Right lobe of liver (tissue), 6 donors: ENCODE measurements at places on chromosomes 7 and 10. TPM values are rescaled to one million over a fixed set of nuclear protein-coding genes. Genes with fewer than 3 reads are reported as not detected.

DNA sequence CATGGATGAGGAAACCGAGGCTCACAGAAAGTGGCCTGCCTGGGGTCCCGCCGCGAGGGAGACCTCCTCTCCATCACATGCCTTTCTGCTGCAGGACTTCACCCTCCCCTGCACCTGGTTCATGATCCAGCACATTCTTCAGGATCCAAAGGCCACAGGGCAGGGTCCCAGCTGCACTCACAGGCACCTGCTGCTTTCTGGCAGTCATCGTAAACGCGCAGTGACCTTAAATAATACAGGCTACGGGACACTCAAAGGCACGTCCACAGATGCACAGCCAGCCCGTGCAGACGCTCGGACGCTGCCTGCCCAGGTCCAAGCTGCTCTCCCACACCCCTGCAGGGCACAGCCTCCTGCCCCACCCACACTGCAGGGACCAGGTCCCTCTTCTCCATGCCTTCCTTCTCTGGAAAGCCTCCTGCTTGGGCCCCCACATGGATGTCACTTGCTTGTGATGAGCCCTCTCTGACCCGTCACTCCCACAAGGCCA lies 49.9 kb downstream of the CALML3 start:
- H3K36me3 ChIP-seq, result no peaks in the 10 kb centered on the region
- DNase-seq, result peak; percentile 66
- no peak overlapping the region for H3K27ac ChIP-seq
- no peak overlapping the region for H3K4me3 ChIP-seq

- DNase-seq, result no peak
- H3K27ac ChIP-seq, result no peak overlapping the region
- no peaks in the 10 kb centered on the region for H3K27me3 ChIP-seq
- H3K4me1 ChIP-seq, result no peaks in the 10 kb centered on the region
- H3K4me3 ChIP-seq, result no peak overlapping the region
- no peaks in the 10 kb centered on the region for H3K36me3 ChIP-seq
Measured at GRCh38 chr7:29878081-29878688, 71.9 kb downstream of the WIPF3 start.

Gene FAM24B
- 0.34 TPM for total RNA-seq

Gene CCDC172
- total RNA-seq, result not detected

DNA sequence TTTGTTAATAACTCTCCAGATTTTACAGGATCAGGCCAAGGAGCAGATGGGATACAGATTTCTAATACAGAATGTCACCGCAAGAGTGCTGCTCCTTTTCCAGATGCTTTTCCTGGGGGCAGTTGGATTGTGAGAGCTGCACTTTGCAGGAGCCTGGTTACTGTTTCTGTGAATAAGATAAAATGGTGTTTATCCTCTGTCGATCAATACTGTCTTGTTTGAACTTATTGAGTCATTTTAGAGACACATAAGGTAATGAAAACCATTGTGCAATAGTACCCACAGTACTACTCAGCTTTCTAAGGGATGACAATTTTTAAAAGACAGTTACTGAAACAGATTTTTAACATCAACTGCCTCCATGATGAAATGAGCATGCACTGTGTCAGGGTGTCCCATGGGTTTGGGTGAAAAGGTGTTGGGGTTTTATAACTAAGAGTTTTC lies 2.9 kb downstream of the A1CF start:
- H3K36me3 ChIP-seq, result no peaks in the 10 kb centered on the region
- no peaks in the 10 kb centered on the region for H3K4me1 ChIP-seq
- H3K27ac ChIP-seq, result peak overlapping the region; percentile 79
- H3K4me3 ChIP-seq, result no peak overlapping the region
- DNase-seq, result peak; percentile 53

- H3K36me3 ChIP-seq, result no peaks in the 10 kb centered on the region
- H3K4me3 ChIP-seq, result no peak overlapping the region
- H3K27me3 ChIP-seq, result no peaks in the 10 kb centered on the region
- no peak overlapping the region for H3K27ac ChIP-seq
- H3K4me1 ChIP-seq, result no peaks in the 10 kb centered on the region
Measured at GRCh38 chr7:21364801-21365271, 63.0 kb upstream of the SP4 start.

DNA sequence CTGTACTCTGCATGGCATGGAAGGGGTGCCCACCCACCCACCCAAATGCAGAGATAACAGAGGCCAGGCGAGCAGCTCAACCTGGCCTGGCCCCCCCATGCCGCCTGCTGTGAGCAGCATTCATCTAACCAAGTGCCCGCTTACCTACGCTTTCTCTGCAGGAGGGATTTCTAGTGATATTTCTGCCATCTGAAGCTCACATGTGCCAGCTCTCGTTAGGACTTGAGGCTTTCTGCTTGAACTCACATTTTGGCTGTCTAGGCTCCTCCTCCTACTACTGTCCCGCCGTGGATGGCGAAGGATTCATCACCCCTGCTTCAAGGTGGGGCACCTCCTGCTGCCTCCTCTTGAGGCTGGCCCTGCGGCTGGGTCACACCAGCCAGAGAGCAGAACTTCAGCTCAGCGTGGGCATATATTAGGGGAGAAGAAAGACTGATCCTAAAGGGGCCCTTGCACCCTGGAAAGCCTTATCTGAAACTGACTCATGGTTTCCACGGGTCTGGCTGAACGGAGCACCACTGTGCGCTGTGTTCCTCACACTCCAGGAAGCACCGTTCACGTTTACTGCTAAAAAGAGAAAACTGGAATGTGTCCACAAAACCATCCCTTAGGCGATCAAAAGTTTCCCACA lies 45.5 kb downstream of the CTBP2 start:
- H3K27ac ChIP-seq, result no peak overlapping the region
- H3K27me3 ChIP-seq, result no peaks in the 10 kb centered on the region
- no peaks in the 10 kb centered on the region for H3K4me1 ChIP-seq
- H3K36me3 ChIP-seq, result no peaks in the 10 kb centered on the region
- DNase-seq, result no peak

Gene GNAT3
- total RNA-seq, result not detected

DNA sequence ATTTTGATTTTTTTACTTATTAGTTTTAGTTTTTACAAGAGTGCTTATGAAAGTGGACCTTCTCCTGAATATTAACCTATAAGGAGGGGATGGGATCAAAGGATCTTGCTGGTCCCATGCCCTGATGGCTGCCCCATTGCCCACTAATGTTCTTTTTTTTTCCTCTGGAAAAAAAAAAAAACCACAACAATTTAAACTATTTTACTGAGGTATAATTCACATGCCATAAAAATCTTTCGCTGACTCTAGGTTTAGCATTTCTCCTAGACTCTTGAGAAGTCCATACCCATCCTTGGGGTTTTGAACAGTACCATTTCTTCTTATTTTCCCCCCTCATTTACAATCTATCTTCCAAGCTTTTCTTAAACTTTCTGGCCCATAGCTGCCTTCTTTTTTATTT lies 481.8 kb downstream of the TFEC start:
- H3K4me3 ChIP-seq, result no peak overlapping the region
- no peaks in the 10 kb centered on the region for H3K27me3 ChIP-seq
- H3K27ac ChIP-seq, result no peak overlapping the region
- no peaks in the 10 kb centered on the region for H3K4me1 ChIP-seq

Gene ZP3
- 0.93 TPM for total RNA-seq

Gene ELFN1
- 13.0 TPM for total RNA-seq

Gene TMEM130
- not detected for total RNA-seq

- DNase-seq, result no peak
- no peaks in the 10 kb centered on the region for H3K27me3 ChIP-seq
- H3K4me3 ChIP-seq, result no peak overlapping the region
- H3K36me3 ChIP-seq, result no peaks in the 10 kb centered on the region
- peaks cover 4% of the 10 kb centered on the region for H3K4me1 ChIP-seq
Measured at GRCh38 chr10:3871424-3871996, 86.5 kb upstream of the KLF6 start.

GRCh38 chr7:98105942-98106544 lies 619 bp upstream of the LMTK2 start:
- no peak for DNase-seq
- H3K27me3 ChIP-seq, result no peaks in the 10 kb centered on the region
- H3K4me3 ChIP-seq, result no peak overlapping the region
- H3K4me1 ChIP-seq, result peaks cover 15% of the 10 kb centered on the region
- no peaks in the 10 kb centered on the region for H3K36me3 ChIP-seq

Gene RAMP3
- 25.7 TPM for total RNA-seq

DNA sequence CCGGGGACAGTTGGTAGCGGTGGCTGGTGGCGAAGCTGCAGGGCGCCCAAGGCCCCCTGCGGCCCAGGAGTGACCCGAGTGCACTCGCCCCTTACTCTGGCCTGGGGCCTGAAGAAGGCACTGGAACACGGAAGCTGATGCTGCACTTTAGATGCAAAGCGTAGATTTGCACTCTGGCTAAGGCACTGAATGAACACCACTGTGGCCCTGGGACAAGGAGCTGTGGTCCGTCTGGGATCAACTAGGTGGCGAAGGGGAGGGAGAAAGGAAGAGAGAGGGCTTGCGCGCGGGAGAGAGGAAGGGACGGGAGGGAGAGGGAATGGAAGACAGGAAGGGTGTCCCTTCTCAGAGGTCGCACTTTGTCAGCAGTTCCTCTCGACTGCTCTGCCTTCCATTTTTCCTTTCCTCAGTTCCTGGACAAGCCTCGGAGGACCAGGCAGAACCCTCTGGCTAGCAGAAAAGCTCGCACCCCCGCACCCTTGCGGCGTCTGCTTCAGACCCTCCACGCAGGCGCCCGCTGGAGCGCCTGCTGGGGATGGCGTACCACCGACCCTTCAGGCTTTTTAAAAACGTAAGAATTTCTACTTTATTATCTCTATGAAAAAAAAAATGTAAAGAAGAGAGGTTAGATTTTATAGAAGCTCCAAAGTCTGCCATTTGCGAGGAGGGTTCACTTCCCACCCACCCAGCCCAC lies 1.2 kb downstream of the FERD3L start:
- DNase-seq, result no peak
- H3K4me3 ChIP-seq, result no peak overlapping the region
- no peak overlapping the region for H3K27ac ChIP-seq
- H3K4me1 ChIP-seq, result no peaks in the 10 kb centered on the region

- H3K4me1 ChIP-seq, result no peaks in the 10 kb centered on the region
- no peaks in the 10 kb centered on the region for H3K27me3 ChIP-seq
- H3K36me3 ChIP-seq, result no peaks in the 10 kb centered on the region
- DNase-seq, result no peak
- no peak overlapping the region for H3K27ac ChIP-seq
Measured at GRCh38 chr10:510415-510881, 179.0 kb downstream of the DIP2C start.

DNA sequence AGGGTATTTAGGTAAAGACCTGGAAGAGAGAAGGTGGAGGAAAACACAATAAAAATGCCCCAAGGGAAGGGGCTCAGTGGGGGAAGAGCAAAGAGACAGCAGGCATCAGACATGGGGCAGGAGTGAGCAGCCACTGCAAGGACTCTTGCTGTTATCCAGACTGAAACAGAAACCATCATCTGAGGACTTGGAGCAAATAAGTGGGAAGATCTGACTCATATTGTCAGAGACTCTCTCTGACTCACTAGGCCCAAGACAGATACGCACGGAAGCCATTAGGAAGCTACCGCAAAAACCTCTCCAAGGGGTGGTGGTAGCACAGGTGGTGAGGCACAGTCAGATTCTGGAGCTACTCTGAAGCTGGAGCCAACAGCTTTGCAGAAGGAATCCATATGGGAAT lies 110.7 kb downstream of the RNF32 start:
- H3K4me3 ChIP-seq, result no peak overlapping the region
- H3K4me1 ChIP-seq, result no peaks in the 10 kb centered on the region
- no peak overlapping the region for H3K27ac ChIP-seq
- H3K36me3 ChIP-seq, result no peaks in the 10 kb centered on the region
- H3K27me3 ChIP-seq, result no peaks in the 10 kb centered on the region

Gene SNCG
- total RNA-seq, result 1.1 TPM

DNA sequence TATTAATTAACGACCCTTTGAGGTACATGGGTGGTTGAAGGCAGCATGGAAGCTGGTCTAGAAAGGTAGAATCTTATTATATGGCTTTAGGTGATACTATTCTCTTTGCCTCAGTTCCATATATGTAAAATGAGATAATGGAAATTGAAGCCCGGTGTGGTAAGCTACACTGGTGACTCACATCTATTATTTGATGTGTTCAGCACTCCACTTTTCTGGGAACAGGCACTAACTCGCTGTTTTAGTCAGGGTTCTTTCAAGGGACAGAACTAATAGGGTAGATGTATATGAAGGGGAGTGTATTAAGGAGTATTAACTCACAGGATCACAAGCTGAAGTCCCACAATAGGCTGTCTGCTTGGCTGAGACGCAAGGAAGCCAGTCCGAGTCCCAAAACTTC lies 4.4 kb upstream of the TRUB1 start:
- no peak for DNase-seq
- H3K27me3 ChIP-seq, result no peaks in the 10 kb centered on the region
- H3K36me3 ChIP-seq, result no peaks in the 10 kb centered on the region
- H3K27ac ChIP-seq, result no peak overlapping the region

Gene PIK3CG
- 0.53 TPM for total RNA-seq

GRCh38 chr7:117630501-117630900 lies 150.7 kb downstream of the CFTR start:
- H3K4me3 ChIP-seq, result no peak overlapping the region
- no peaks in the 10 kb centered on the region for H3K36me3 ChIP-seq
- H3K27ac ChIP-seq, result no peak overlapping the region
- no peaks in the 10 kb centered on the region for H3K27me3 ChIP-seq

Gene ACTL6B
- total RNA-seq, result not detected

Gene DNAJB6
- total RNA-seq, result 38.0 TPM

Gene TMEM213
- not detected for total RNA-seq

GRCh38 chr10:78729366-78729765 lies 339.4 kb upstream of the ZMIZ1 start:
- H3K4me1 ChIP-seq, result no peaks in the 10 kb centered on the region
- H3K27me3 ChIP-seq, result no peaks in the 10 kb centered on the region
- no peak overlapping the region for H3K27ac ChIP-seq

Gene TAS2R41
- not detected for total RNA-seq

Gene ABCC2
- 136 TPM for total RNA-seq

- no peaks in the 10 kb centered on the region for H3K36me3 ChIP-seq
- no peaks in the 10 kb centered on the region for H3K4me1 ChIP-seq
- H3K27ac ChIP-seq, result no peak overlapping the region
- DNase-seq, result no peak
- H3K4me3 ChIP-seq, result no peak overlapping the region
Measured at GRCh38 chr10:1630304-1630703, 107.0 kb downstream of the ADARB2 start.

GRCh38 chr10:34861293-34862021 lies 46.4 kb upstream of the PARD3 start:
- no peak overlapping the region for H3K4me3 ChIP-seq
- H3K4me1 ChIP-seq, result no peaks in the 10 kb centered on the region
- no peaks in the 10 kb centered on the region for H3K36me3 ChIP-seq
- no peak overlapping the region for H3K27ac ChIP-seq
- H3K27me3 ChIP-seq, result no peaks in the 10 kb centered on the region

DNA sequence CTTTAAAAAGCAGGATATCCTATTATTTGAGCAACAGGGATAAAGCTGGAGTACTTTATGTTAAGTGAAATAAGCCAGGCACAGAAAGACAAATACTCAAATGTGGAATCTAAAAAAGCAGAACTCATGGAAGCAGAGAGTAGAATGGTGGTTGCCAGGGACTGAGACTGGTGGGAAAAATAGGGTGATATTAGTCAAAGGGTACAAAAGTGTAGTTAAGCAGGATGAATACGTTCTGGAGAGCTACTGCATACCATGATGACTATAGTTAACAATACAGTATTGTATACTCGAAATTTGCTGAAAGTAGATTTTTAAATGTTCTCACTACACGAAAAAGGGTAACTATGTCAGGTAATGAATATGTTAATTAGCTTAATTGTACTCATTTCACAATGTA lies 125.5 kb upstream of the VSTM2A start:
- no peaks in the 10 kb centered on the region for H3K4me1 ChIP-seq
- no peak for DNase-seq
- H3K4me3 ChIP-seq, result no peak overlapping the region

GRCh38 chr7:157484411-157485081 lies 147.7 kb downstream of the DNAJB6 start:
- no peaks in the 10 kb centered on the region for H3K27me3 ChIP-seq
- no peaks in the 10 kb centered on the region for H3K36me3 ChIP-seq
- no peak overlapping the region for H3K27ac ChIP-seq

Gene ATP6V0A4
- not detected for total RNA-seq
